Caudate nucleus (tissue), 63 donors: ENCODE measurements at places on chromosomes 11 and 22.

DNA sequence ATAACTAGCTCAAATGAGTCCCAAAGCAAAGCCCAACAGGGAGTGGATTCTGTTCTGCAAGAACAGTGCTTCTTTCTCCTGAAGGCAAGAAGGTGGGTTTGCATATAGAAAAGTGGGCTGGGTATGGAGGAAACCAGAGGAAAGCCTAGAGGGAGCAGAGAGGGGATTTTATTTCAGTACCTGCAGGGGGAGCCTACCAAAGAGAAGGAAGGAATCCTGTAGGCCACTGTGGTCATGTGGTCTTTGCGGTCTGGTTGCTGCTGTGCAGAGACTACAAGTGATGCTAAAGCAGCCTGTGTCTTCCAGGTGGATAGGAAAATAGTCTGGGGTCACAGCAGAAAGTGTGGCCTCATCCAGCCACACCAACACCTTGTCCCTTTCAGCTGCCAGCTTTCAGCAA lies 33.2 kb upstream of the ZBTB16 start:
- no peak for DNase-seq

DNA sequence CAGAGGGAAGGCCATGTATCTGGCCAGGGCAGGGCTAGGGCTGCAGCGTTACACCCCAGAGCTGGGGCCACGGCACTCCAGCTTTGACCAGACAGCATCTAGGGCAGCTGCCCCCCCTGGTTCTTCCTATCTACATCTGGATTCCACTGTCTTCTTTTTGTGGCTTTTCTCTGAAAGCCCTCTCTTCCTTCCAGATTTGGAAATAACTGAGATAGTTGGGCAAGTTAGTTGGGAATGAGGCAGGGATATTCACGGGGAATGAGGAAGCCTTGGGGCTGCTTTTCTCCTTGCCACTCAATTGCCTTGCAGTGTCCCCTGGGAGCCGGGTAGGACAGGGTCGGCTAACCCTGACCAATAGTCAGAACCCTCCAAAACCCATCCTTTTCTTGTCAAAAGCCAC lies 26.8 kb downstream of the CLMP start:
- DNase-seq: no peak

- DNase-seq: no peak
Observed at GRCh38 chr11:17443423-17443822, 33.2 kb downstream of the ABCC8 start.

DNA sequence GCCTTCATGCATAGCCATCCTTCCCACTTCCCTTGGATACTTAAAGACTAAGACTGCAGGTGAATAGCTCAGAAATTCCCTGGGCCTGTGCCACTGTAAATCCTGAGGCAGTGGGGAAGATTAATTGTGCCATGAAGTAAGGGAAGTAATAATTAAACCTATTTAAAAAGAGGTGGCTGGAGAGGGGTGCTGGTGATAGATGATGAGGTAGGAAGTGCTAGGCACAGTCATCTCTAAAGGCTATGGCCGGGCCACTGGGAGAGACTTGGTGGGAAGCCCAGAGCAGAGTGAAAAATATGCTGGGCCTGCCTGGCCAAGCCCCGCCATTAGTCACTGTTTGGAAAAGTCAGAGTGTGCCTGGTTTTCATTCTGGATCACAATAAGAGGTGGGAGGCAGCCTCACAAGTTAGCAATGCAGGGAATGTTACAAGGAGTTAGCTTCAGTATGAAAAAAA lies 197.2 kb upstream of the PITPNB start:
- no peak for DNase-seq

DNA sequence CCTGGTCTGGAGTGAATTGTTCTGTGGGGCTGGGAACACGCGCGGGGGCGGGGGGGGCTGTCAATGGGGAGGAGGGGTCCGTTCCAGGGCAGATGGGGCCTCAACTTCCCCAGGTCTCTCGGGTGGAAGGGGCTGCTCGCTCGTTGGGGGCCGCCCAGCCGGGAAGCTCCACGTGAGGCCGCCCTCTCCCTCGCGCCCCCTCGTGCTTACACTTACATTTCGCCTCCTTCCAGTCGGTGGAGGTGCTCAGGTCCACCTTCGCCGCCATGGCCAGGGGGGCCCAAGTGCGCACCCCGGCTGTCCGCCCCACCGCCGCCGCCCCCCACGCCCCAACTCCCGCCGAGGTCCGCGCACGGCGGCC lies 452 bp downstream of the MACROD1 start:
- DNase-seq: no peak

GRCh38 chr11:72924568-72925190 lies 110.5 kb downstream of the ATG16L2 start:
- no peak for DNase-seq

DNA sequence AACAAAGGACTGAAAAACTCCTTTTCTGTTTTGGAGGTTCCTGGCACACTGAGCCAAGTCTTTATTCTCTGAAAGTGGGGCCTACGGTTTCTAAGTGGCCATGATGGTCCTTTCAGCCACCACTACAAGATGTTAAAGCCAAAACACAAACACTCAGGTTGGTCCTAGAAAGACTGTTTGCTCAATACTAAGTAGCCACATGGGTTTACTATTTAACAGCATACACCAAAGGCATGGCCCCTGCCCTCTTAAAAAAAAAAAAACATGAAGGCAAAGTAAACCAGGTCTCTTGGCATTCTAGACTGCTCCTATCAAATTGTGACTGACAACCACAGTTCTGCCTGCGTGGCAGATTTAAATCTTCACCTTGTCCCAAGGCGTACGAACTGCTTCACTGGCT lies 123.6 kb upstream of the BID start:
- DNase-seq: no peak

GRCh38 chr22:24291515-24292201 lies 21.0 kb downstream of the SPECC1L start:
- no peak for DNase-seq

DNA sequence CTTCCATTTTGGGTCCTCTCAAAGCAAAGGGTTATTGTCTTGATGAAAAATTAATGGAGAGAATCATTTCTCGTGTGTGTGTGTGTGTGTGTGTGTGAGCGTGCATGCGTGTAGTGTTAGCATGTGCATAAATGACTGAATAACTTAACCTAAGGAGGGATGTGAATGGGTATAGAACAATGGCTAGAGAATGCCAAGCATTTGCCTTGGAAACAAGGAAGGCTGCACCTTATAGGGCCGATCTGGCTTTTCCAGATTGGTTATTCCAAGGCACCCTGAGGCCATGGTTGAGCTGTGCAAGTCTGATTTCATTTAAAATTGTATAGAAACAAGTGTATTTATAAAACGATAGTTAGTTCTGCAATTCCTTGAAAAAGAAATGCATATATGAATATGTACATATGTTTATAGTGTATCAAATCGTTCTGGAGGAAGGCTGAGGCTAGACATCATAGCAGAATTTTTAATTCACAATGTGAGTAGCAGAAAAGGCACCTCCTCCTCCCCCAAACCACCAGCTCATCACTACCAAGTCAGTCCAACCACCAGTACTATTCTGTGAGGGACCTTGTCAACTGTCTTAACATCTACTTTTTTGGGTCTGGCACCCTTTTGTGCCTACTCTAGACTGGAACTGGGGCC lies 322.7 kb upstream of the ISX start:
- no peak for DNase-seq

GRCh38 chr11:35750981-35751663 lies 88.5 kb downstream of the TRIM44 start:
- no peak for DNase-seq

DNA sequence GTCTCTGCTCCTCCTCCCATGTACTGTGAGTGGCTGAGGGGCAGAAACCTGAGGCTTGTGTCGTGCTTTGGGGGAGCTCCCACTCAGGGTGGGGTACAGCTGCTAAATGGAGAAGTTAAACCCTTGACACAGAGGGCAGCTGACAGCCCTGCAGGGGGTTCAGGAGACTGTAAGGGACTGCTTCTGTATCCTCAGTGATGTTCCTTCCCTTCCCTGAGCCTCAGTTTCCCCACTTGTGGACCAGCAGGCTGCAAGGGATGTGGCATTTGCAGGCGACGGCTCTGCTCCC lies 15.6 kb downstream of the SYNGR1 start:
- no peak for DNase-seq

GRCh38 chr11:90842681-90843080 lies 619.8 kb upstream of the CHORDC1 start:
- no peak for DNase-seq

DNA sequence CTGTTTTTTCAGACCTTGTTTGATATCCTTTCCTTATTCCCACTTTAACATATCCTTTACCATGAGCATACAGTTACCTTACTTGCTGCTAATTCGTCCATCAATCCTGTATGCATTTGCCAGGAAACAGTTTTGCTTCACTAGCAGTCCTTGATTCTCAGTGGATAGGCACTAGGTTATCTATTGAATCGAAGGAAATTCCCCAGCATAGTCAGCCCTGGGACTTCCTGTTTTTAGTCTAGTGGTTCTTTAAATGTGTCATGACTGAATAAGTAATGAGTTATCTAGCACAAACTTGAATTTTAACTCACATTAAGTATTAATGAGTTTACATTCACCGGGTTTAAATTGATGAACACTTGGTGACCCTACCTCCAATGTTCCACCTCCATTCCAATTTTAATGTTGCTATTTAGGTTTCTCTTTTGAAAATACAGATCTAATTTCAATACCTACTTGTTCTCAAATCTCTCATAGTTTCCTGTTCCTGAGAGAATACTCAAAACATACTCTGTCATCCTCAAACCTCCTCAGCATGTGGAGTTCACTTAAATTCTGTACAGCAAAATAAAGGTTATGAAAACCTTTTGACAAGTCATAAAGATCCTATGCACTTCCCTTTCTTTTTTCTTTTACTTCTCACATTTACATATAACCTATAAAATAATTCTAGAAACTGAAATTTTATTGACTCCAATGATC lies 1375.1 kb upstream of the TENM4 start:
- no peak for DNase-seq
